ENCODE measurements at places on chromosomes 4 and X.
A peak's percentile ranks its signal among the peaks of the same experiment; 100 is the strongest.

- DNase-seq: peak; percentile 32
Observed at GRCh38 chr4:5399790-5400421, 308.5 kb downstream of the EVC2 start.

GRCh38 chrX:53288189-53288588 is 6.8 kb upstream of the IQSEC2 start:
- DNase-seq: no peak

- DNase-seq: no peak
Observed at GRCh38 chr4:102454268-102454667, 46.9 kb upstream of the NFKB1 start.

GRCh38 chr4:54654753-54655152 is 3.0 kb upstream of the KIT start:
- DNase-seq: no peak

DNA sequence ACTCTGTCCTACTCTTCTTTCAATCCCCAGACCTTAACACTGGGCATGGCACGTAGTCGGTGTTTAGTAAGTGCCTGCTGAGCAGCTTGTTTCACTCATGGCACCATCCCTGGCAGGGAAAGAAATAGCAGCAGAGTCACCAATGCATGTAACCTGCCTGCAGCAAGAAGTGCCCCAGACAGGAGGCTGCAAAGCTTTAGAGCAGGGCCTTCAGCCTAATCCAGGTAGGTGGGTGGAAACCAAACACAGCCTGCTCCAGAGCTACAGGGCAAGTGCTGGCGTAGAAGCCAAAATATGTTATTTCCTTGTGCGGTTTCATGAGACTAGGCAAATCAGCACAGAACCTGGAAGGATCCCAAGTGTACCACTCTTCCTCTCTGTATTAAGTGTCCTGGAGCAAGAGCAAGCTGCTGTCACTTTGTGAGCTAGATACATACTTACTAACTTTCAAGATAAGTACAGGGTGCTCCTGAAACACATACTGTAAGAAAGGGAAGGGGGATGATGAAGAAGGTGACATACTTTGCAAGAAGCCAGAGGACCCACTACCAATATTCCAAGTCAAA is 5.5 kb downstream of the PROM1 start:
- DNase-seq: no peak

DNA sequence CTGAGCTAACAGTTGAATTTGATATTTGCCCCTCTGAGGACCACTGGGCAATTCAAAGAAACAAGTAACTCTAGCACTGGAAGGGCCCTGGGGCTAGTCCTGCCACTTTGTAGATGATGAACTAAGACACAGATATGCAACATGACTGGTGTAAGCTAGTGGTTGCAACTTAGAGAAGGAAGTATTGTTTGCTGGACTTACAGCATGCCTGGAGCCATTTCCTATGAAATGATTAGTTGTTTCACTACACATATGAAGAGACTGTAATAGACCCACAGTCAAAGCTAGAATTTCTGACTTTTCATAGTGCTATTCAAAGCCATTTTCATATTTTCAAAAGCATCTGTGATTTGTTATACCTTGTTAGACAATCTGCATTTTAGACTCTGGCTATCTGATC is 96.2 kb downstream of the TSPAN7 start:
- no peak for DNase-seq

- no peak for DNase-seq
Observed at GRCh38 chrX:2395261-2395992, 105.3 kb downstream of the DHRSX start.
